ENCODE measurements at places on chromosomes 7 and 10.

DNA sequence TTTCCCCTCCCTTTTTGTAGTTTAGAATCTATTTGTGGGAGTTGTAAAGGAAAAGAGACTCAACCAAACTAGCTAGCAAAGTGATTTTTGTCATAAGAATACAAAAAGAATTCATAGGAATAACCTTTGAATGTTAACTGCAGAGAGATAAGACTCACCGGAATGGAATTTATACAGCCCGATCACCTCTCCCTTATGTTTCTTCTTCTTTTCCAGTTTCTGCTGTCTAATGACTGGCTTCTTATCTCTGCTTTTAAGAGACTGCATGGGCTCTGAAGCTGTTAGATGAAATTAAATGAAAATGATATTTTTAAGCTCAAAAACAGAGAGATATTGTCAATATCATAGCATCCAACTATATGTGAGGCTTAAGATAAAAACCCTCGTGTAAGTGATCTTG, 1095.9 kb downstream of the REEP3 start:
- no peak for DNase-seq

- DNase-seq = peak; percentile 99
Measured at GRCh38 chr10:6088721-6089333, at the start of gene RBM17. RBM17 (plus strand) TSS chr10:6089034; CDS start chr10:6097066, 8,032 bp downstream.

- DNase-seq = no peak
Measured at GRCh38 chr10:14603534-14604102, 171.1 kb downstream of the FAM107B start.

DNA sequence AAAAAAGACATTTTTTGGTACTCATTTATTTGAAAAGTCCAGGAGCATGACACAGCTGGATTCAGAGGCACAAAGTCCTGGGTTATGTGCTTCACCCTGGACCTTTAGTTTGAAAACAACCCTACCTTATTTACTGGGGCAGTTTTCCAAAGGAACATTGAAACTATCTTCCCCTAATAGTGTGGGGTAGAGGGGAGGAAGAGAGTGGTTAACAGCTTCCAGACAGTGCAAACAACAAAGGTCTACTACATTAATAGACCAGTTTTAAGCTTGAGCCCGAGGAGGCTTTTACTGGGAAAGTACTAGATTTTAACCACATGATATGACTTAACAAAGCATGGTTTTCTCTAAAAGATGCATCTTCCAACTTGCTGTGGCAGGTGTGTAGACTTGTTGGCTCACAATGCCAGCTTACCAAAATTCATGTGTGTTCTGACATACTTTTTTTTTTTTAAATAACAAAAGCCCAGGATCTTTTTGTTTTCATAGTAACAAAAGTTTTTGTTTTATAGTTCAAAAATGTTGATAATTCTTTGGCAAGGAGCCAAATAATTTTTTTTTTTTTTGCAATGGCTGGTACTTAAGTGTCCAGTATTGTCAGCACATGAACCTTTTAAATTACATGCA, 1.8 kb downstream of the GSTO1 start:
- no peak for DNase-seq

DNA sequence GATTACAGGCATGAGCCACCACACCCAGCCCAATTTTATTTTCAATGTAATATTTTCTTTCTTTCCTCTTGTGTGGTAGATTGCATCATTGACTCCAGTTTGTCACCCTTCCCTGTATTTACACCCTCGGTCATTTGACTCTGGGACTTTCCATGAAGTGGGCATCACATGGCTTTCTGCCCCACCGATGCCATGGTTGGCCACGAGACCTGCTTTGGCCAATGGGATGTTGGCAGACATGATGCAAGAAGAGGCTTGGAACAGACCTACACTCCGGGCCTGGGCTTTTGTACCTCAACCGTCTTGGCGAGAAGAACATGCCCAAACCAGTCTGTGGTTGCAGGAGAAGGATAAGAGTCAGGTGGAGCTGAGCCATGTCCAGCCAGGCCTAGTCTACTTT, 38.8 kb upstream of the CACUL1 start:
- no peak for DNase-seq

- DNase-seq = no peak
Measured at GRCh38 chr10:18557960-18558359, 93.4 kb downstream of the NSUN6 start.

- DNase-seq = no peak
Measured at GRCh38 chr7:42945821-42946626, 13.8 kb downstream of the MRPL32 start.

GRCh38 chr7:44743750-44744149, 4.9 kb upstream of the ZMIZ2 start:
- DNase-seq = no peak

DNA sequence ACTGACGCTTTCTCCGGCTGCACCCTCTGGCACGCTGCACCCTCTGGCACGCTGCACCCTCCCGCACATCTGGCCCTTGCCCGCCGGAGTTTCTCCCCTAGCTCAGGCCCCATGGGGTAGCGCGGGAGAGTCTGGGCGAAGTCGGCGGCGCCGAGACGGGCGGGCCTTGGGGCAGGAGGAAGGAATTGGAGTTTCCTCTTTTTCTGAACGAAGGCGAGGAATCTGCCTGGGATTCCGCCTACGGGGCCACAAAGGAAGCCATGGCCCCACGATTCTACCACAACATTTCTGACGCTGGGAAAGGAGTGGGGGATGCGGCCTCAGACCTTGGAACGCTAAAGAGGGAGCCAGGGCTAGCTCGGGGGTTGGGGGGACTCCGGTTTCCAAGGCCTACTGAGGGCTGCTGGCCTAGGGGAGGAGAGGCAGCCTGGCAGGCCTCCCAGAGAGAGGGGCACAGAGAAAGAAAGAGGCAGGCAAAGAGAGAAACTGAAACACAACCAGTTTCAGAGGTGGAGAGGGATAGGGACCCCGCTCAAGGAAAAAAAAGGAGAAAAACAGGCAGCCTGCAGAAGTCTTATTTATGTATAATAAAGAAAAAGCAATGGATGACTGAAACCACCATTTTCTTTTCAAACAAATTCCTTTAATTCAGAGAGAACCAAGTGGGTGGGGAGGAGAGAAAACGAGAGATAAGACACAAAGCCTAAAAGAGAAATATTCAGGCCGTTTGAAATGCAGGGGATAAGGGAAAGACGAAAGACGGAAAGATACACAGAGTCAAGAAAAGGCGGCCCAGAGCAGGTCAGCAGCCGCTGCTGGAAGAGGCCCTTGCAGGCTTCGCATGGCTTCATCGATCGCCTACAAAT, 4.3 kb downstream of the TLX1 start:
- DNase-seq = no peak

GRCh38 chr10:99560277-99561126, 27.8 kb downstream of the NKX2-3 start:
- DNase-seq = peak; percentile 42

- no peak for DNase-seq
Measured at GRCh38 chr10:11237571-11237970, 219.9 kb downstream of the CELF2 start.

GRCh38 chr7:158420591-158421340, 166.9 kb downstream of the PTPRN2 start:
- no peak for DNase-seq

DNA sequence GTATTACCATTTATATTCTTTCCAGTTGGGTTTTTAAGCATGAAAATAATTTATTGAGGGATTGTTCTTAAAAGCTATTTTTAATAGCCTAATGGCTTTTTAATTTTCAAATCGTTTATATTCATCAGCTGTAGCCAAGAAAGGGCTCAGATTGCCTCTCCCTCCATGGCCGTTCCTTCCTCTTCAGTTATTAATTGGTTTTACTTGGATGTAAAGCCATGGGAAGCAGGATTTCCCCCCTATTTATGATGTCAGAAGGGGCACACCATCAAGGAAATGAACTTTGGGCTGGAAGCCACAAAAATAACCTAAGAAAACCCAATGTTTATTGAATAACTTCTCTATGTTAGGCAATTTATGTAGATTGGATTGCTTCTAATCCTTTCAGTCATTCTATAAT, 656.3 kb downstream of the TYW1 start:
- no peak for DNase-seq

DNA sequence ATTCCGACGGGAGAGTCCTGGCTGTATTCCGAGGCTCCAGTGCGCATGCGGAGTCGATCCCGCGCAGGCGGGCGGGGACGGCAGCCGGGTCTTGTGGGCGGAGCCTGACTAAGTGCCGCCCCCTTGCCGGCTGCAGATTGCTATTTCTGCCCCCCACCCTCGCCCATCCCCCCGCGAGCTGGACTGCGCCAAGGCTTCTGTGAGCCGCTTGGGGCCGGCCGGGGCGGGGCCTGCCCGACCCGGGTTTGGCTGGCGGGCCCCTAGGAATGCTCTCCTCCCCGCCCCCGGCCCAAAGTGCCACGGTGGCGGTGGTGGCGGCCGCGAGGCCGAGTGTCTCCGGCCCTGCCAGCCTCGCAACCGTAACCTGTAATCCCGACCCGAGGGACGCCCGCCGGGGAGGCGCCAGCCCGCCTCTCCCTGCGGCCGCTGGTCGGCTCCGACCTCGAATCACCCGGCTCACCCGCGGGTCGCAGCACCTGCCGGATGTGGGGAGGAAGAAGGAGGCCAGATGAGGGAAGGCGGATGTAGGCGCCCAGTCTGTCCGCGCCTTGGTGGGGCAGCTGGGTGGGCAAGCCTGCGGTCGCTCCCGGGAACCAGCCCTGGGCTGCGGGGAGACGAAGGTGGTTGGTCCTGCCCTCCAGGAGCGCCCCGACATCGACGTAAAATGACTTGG, 702 bp upstream of the KAZALD1 start:
- peak; percentile 98 for DNase-seq

DNA sequence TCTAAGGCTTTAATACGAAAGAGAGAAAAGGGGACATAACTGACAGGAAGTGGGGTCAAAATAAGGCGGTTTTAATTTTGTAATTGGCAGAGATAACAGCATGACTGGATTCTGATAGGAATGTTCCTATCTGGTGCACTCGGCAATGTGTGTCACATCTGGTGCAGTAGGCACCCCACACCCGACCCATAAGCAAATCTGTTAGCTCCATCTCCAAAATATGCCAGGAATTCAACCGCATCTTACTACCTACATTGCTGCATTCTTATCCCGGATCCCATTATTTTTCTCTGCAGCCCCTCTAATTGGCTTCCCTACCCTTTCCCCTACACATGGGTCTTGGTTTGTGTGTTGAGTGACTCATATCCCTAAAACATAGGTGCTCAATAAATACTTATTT, 19.1 kb upstream of the GALNT11 start:
- DNase-seq = no peak

DNA sequence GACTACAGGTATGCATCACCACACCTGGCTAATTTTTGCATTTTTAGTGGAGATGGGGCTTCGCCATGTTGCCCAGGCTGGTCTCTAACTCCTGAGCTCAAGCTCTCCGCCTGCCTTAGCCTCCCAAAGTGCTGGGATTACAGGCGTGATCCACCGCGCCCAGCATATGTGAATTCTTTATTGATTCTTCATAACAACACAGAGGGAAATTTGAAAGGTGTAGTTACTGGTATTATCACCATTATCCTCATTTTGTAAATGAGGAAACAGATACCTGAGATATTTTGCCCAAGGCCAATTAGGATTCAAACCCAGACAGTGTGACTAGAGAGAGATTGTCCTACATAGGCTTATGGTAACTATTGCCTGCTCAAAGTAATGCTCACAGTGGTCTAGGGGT, 22.6 kb downstream of the TCF7L2 start:
- no peak for DNase-seq

DNA sequence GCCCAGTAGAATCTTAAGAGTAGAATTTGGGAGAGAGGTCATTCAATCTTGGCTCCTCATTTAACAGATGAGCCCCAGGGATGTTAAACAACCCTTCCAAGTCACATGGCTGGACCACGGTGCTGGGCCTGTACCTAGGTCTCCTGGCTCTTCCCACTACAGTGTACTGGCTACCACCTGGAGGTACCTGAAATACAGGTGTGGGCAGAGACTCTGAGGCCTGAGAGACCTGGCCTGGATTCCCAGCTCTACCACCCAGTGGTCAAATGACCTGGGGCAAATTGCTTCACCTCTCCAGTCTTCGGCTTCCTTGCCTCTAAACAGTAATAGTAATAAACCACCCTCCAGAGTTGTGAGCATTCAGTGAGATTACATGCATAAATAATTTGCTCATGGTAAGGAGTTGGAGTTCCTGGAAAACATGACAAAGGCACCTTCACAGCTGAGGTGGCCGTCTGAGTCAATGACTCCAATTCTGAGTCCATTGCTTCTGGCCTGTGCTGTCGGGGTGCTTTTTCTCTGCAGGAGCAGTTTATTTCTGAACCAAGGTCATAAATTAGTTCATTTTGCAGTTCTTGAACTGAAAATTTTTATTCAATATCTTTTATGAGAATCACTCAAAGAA, 2.7 kb downstream of the GOT1 start:
- no peak for DNase-seq

GRCh38 chr10:131974034-131974817, 7.5 kb downstream of the BNIP3 start:
- DNase-seq = no peak

DNA sequence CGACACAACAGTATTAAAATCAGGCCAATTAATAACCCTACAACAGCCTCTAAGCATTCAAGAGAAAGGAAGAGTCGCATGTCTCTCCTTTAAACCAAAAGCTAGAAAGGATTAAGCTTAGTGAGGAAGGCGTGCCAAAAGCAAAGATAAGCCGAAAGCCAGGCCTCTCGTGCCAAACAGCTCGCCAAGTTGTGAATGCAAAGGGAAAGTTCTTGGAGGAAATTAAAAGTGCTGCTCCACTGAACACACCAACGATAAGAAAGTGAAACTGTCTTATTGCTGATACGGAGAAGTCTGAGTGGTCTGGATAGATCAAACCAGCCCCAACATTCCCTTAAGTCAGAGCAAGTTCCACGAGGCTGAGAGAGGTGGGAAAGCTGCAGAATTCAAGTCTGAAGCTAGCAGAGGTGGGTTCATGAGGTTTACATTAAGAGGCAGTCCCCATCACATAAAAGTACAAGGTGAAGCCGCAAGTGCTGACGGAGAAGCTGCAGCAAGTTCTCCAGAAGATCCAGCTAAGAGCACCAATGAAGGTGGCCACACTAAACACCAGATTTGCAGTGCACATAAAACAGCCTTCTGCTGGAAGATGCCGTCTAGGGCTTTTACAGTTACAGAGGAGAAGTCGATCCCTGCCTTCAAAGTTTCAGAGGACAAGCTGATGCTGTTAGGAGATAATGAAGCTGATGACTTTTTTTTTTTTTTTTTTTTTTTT, 194.8 kb downstream of the MAD1L1 start:
- DNase-seq = peak; percentile 73

DNA sequence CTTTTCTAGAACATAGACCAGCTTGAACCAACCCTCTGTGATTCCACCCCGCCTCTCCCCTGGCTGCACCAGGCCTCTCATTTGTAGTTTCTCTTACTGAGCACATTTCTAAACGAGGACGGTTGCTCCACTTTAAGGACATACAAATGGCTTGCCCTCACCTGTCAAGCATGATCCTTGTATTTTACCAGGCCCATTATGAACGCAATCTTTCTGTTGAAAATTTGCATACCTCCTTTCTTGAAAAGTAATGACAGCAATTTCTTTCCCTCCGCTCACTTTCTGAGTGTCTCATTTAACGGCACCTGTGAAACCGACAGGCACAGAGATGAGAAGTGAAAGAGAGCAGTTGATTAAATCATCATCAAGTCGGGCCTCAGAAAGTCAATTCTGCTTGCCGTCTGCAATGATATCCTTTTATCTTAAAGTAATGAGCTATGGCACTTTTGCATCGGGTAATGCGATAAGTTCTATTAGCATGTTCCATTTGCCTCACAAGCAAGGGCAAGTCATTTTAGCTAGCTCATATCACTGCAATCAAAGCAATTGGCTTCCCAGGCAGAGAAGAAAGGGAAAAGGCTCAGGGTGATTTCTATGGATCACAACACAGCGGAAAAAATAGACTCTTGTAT, 705.6 kb upstream of the GALNT17 start:
- DNase-seq = no peak

- DNase-seq = no peak
Measured at GRCh38 chr10:97911217-97911616, 61.6 kb downstream of the GOLGA7B start.

GRCh38 chr10:113056441-113057021, 106.5 kb downstream of the TCF7L2 start:
- DNase-seq = peak; percentile 51
